Gastroesophageal sphincter (tissue), 4 donors: ENCODE measurements at places on chromosomes 2 and 18. TPM values are rescaled to one million over a fixed set of nuclear protein-coding genes. Genes with fewer than 3 reads are reported as not detected.

C2orf66 gene
- 0.13 TPM for total RNA-seq

RGPD3 gene
- total RNA-seq, result 0.77 TPM

DNA sequence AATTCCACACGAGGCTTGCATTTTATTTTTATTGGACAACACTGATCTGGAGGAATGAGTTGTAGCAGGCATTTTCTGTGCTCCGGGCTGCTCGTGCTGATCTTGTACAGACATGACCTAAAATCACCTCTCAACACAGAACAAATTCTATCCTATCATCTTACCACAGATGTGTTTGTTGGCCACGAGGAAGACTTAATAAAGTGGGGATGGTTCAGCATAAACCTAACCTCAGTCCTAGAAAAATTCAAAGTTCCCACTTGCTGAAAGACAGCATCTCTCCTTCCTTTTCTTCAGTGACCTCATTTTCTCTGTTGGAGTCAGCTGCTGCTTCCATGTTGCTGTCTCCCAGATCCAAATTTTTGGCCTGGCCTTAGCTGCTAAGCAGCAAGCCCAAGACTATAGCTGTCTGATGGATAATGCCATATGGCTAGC, 45.3 kb downstream of the RBKS start:
- ATAC-seq, result no peak

CXCR2 gene
- not detected for total RNA-seq

ZC3H15 gene
- 46.3 TPM for total RNA-seq

CCDC141 gene
- 10.3 TPM for total RNA-seq

DNA sequence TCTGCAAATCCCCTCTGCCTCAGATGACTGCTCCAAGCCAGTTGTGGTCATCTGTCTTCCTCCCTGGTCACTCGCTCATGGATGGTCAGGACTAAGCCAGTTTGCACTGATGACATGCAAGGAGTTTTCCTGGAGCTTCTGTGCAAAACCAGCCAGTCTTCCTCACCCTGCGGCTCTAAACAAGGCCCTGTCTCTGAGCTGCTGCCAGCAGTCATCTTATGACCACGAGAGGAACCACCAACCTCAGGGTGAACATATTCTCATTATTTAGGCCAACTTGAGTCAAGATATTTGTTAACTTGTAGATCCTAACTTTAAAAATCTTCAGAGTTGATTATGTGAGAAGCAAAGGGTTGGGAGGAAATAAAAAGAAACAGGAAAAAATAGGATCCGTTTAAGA, 119.9 kb upstream of the CAB39 start:
- no peak for ATAC-seq

DNA sequence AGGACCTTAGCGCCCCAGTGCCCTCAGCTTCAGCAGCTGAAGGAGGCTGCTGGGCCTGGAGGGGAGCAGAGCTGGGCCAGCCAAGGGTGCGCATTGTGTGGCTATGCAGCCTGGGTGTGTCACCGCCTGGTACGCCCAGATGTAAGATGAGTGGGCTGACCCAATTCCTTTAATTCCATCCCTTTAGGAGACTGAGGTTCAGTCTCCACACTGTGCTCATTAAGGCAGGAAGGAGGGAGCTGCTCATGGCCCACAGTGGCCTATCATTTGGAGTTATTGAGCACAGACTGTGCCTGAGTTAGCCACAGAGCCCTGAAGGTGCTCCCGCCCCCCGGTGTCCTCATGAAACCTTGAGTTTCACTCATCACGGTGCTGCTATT, 194.1 kb upstream of the GLI2 start:
- ATAC-seq, result no peak

GRCh38 chr2:223887127-223887526, 49.7 kb upstream of the AP1S3 start:
- no peak for ATAC-seq

SATB2 gene
- total RNA-seq, result 2.2 TPM

DNA sequence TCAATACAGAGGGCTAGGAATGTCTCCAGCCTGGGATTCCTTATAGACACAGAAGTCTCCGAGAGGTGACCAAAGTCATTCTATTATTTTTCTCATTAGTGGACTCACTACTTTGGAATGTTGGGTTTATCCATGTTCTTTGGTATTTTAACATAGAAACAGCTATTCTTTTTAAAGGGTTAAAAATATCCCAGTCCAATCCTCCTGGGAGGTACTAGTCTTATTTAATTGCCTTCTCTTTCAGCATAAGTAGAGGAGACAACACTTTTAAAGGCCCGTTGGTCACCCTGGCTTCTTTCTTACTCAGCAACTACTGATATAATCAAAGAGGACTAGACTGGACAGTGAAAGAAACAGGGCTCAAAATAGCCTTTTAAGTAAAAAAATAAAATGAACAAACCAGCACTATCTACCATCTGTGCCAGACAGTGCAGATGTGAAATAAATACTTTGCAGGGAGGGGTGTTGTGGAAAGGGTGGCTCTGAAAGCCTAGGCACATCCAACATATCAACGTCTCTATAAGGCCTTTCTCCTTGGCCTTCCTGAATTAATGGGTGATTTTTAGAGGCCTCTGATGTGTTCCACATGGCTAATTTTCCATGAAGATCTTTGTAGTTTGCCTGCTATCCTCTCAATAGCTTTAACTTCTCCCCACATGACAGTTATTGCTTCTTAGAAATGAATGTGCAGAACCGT, 334.4 kb upstream of the THUMPD2 start:
- ATAC-seq, result no peak

DNA sequence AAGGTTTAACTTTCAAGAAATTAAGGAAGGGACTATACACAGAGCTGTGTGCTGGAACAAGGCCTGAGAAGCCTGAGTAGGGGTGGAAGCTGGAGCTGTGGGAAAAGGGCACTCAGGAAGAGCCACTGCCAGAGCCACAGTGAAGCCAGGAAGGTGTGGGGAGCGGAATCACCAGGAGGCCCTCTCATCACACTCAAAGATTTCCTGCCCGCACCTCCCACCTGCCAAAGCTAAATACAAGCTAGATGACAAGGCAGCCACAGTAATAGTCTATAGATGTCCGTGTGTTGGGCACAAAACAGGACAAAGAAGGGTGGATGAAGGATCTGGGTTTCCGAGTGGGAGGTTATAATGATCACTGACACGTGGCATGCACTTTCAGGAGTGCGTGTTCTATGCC, 126.0 kb downstream of the ZNF532 start:
- no peak for ATAC-seq

LRATD1 gene
- total RNA-seq, result 10.7 TPM

POTEJ gene
- not detected for total RNA-seq

KRTCAP3 gene
- total RNA-seq, result not detected

ACADL gene
- 0.58 TPM for total RNA-seq

HPCAL1 gene
- total RNA-seq, result 22.5 TPM

GRCh38 chr2:192978395-192978794, 783.7 kb upstream of the TMEFF2 start:
- no peak for ATAC-seq

TBC1D8 gene
- total RNA-seq, result 14.9 TPM

DNA sequence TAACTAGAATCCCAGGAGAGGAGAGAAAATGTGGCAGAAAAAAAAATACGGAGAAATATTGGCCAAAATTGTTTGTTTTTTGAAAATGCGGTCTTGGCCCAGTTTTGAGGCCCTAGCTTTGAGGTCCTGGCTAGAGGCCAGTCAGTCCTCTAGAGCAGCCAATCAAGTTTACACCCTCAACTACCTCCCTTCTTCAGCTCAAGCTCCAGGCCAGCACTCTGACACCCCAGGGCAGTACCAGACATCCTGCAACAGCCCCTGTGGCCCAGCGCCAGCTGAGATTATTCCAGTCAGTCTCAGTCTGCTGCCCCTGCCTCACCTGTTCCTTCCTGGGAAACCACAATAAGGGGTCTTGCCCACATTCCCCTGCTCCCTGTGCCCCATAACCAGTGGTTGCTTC, 107.7 kb downstream of the UGGT1 start:
- ATAC-seq, result no peak

- no peak for ATAC-seq
Measured at GRCh38 chr2:72095364-72095763, 52.3 kb downstream of the CYP26B1 start.

GRCh38 chr2:156322686-156323231, 9.8 kb downstream of the NR4A2 start:
- ATAC-seq, result no peak

DNA sequence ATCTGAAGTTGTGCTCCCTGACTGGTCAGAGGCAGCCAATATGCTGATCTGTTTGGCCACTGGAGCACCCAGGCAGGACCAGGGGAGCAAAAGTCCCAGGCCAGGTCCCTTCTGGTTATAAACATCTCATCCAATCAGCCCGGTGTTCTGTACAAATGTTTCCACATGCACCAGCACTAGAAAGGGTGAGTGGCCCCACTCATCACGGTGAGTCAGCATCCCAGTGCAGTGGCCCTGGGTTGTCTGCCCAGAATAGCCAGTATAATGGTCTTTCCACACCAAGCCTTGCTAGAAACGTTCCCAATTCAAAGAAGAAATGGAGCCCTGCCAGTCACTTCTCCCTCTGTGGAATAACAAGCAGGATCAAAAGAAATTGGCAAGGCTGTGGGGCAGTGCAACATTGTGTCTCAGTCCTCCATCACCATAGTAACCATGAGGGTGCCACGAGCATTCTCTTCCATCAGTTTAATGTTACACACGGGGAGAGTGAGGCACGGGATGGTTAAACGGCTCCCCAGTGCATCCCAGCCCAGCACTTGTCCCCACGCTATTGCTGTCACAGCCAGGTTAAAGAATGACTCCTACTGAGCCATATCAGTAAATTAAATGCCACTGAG, 174.9 kb downstream of the SEPTIN10 start:
- peak; percentile 60 for ATAC-seq

KLHL30 gene
- total RNA-seq, result 1.3 TPM

RUFY4 gene
- not detected for total RNA-seq

SNRNP200 gene
- total RNA-seq, result 89.1 TPM
